ENCODE measurements at places on chromosomes 12 and 14.
A peak's percentile ranks its signal among the peaks of the same experiment; 100 is the strongest.

GRCh38 chr12:53714004-53714403 lies 13.2 kb downstream of the CALCOCO1 start:
- DNase-seq = no peak

- peak; percentile 24 for DNase-seq
These were observed 66.3 kb downstream of the CLIP1 start for GRCh38 chr12:122356192-122356635.

DNA sequence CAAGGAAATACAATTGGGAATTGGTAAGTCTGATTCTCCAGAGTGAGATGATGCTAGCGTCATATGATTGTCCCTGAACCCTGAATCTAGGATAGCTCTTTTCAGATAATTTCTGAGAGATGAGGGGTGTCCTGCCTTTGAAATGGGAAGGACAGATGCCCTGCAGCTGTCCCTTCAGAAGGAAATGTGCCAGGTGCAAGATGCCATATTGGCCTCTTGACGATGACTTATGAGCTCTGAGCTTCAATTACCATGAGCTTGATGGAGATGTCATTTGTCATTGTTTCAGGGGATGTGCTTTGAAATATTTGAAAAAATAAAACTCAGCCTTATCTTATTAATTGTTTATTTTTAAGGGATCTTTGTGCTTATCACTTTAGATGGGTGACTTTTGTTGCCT lies 185.1 kb downstream of the DACT1 start:
- DNase-seq = no peak

GRCh38 chr12:3704512-3705353 lies 48.2 kb downstream of the CRACR2A start:
- DNase-seq = no peak

- DNase-seq = no peak
These were observed 65.0 kb downstream of the CHST11 start for GRCh38 chr12:104521731-104522130.

DNA sequence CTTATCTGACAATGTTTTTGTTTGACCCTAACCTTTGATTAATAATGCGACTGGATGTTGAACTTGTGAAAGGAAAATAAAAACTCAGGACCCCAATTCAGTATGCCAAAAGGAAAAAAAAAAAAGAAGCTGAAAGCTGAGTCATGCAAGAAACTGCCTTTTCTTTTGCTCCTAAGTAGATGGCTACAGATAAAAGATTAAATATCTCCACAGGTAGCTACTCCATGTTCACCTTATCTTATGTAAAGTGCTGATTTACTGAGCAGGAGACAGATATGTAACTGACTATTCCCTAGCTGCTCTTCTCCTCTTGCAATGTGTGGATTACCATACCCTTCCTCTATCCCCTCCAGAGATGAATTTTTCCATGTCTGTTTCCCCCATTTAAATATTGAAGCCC lies 30.8 kb upstream of the TCL1B start:
- no peak for DNase-seq

DNA sequence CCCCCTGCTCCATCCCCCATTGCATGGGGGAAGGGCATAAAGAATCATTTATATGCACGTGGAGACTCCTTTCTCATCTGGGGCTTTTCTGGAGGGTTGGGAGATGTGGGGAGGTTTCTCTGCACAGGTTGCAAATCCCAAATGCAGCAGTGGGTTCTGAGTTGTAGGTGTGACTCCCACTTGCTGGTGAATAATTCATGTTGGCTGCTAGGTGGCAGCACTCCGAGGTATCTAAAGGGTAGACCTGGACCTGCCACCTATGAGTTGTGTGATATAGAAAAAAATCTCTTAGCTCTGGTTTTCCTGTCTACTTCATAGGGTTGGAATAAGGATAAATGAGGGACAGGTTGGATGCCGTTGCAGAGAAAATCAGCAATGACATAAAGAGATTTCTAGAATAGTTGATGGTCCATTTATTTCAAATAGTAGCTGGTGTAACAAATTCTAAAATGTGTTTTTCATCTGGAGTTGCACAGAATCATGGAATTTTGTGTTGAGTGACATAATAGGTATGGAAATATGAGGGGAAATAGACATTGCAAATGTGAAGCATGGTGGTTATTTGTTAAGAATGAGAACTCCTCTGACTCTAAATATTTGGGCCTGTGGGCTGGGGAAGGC lies 4.6 kb downstream of the MARCHF9 start:
- no peak for DNase-seq

DNA sequence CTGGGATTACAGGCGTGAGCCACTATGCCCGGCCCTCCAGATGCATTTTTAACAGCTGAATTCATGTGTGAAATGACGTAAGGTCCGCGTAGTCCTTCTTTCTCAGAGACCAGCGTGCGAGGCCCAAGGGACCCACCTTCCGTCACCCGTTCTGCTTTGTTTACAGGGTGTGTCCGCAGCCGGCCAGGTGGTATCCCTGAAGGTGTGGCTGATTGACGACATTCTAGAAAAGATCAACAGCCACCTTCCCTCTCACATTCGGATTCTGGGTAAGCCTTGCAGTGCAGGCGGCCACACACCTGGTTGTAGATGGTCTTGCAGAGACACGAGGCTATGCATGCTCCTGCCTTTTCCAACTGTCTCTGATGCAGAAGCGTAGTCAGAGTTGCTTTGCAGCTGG lies 9.9 kb downstream of the PUS1 start:
- no peak for DNase-seq

- no peak for DNase-seq
These were observed 908.8 kb downstream of the VRK1 start for GRCh38 chr14:97705976-97706375.

DNA sequence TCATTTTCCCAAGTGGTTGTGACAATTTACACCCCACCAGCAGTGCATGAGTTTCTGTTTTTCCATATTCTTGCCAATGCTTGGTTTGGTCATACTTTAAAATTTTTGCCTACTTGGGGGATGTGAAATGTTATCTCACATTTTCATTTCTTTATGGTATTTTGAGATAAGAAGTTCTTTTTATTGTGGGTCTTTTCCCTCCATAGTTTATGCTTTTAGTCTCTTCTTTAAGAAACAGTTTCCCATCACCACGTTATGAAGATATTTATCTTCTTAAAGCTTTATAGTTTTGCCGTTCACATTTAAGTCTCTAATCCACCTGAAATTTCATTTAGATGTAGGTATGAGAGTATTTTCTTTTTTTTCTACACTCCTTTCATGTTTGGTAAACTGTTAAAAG lies 95.7 kb downstream of the PPM1A start:
- no peak for DNase-seq

- DNase-seq = no peak
These were observed 19.3 kb upstream of the BICD1 start for GRCh38 chr12:32087306-32087705.

GRCh38 chr14:61677479-61677878 lies 17.8 kb upstream of the HIF1A start:
- no peak for DNase-seq

DNA sequence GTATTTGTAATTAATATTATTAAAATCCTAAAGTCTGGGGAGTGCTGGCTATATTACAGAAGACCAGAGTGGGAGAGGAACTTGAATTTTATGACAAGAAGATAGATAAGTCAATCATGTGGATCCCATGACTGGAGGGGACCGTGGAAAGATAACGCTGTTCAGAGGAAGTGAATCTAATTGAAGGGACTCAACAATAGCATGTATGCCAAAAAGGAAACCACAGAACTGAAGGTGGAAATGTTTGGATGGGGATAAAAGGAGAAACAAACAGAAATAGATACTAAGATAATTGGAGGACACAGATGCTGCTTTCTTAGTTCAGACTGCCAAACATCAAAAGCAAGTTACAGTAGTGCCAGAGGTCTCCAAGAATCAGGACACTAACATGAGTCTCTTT lies 21.1 kb downstream of the OR6J1 start:
- no peak for DNase-seq

DNA sequence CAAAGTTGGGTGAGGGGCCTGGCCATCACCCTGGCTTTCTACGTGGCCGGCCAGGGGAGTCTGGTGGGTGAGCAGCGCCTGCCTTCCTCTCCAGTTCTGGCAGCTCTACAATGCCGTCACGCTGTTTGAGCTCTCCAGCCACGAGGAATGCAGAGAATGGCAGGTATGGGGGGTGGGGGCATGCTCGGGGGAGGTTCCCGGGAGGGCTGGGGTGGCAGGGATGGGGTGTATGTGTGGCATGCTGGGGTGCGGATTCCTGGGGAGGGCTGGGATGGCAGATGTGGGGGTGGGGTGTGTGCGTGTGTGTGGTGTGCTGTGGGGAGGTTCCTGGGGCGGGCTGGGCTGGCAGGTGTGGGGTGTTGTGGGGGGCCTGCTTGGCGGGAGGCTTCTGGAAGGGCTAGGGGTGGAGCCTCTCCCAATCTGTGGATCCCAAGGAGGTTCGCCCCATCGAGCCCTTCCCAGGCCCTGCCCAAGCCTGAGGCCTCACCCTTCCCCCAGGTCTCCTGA lies 18.5 kb downstream of the RHOF start:
- DNase-seq = no peak

GRCh38 chr12:68158432-68158831 lies 1.1 kb downstream of the IFNG start:
- no peak for DNase-seq

GRCh38 chr14:50675597-50675996 lies 7.5 kb upstream of the SAV1 start:
- no peak for DNase-seq

DNA sequence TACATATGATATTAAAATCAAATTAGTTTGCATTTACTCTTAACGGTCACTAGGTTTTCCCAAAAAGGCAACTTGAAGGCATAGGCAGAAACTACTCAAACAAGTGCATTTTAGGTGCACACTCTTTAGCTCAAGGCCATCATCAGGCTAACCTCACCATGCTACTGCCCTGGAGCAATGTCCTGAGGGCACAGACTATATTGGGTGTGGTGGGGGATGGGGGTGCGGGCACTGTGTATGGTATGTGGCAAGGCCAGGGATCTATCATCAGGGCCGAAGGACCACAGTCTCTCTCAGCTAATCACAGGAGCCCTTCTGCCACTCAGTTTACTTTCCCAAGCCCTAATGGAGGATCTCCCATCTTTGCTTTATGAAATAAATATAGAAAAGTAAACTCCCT lies 51.9 kb downstream of the SH2B3 start:
- no peak for DNase-seq

GRCh38 chr14:91516663-91517388 lies 6.7 kb upstream of the PPP4R3A start:
- no peak for DNase-seq

DNA sequence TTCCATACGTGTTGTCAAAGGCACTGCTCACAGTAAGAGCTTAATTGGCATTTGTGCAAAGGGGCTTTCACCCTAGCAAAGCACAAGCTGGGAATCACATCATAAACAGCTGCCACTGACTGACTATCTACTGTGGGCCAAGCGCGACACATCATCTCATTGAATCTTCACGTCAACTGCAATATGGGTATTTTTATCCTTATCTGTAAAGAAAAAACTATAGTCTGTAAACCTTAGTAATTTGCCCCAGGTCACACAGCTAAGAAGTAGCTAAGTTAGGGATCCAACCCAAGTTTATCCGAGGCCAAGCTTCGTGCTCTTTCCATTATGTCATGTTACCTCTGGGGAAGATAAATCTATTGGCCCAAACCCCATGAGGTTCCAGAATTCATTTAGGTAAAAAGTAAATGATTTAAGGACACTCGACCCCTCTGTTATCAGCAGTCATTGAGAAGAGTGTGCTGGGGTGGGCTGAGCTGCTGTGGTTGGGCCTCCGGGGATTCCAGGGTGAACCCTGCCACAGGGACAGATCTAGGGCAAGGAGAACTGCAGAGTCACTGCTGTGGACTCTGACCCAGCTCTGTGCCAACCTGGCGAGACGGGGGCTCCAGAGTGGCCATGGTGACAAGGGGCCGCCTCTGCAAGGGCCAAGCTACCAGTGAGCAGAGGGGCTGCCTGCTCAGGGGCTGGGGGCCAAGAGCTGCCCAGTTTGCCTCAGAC lies 27.6 kb downstream of the NCKAP5L start:
- DNase-seq = no peak

GRCh38 chr12:26832822-26833742 lies at the start of gene ITPR2:
Gene ITPR2, minus strand, starts transcription at chr12:26833194. Its CDS starts 413 bp downstream, at chr12:26832781.
- DNase-seq = peak; percentile 87

DNA sequence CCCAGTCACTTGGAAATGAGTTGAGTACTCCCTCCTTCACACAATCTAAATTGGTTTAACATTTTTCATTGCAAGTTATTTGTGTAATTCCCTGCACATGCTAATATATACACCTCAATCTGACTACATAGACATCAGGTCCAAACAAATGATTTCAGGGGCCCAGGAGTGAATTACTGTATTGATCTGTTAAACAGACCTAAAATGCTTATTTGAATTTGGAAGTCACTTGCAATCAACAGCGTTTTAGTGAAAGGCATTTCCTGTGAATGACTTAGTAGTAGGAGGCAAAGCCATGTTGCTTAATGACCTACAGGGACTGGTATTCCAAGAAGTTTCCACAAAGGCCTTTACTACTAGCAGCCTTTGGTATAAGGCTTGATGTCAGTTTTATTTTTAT lies 22.6 kb upstream of the SLC15A5 start:
- no peak for DNase-seq

GRCh38 chr12:124236625-124237031 lies 58.3 kb upstream of the RFLNA start:
- no peak for DNase-seq

DNA sequence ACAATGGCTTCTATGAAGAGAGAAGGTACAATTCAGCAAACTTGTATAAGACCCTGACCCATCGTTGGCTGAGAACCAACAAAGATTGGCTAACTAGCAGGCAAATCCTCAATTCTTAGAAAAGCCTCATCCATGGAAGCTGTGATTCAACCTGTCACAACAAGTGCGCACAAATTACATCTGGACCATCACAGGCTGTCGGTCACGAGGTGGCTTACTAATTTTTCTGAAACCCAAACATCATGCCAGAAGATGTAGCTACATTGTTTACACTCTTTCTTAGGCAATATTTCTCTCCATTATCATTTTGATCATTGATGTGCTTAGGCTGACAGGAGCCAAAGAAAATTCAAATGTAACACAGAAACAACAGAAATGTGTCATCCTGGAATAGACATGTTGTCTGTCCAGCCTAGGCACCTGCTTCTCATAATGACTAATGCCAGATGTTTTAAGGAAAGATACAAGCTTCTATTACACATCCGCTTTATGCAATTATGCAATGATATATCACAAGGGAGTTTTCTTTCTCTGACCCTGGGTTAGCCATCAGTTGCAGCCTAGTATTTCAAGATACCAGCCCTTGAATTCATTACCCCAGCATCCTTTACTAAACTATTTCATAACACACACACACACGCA lies 92.9 kb upstream of the DIO2 start:
- no peak for DNase-seq

DNA sequence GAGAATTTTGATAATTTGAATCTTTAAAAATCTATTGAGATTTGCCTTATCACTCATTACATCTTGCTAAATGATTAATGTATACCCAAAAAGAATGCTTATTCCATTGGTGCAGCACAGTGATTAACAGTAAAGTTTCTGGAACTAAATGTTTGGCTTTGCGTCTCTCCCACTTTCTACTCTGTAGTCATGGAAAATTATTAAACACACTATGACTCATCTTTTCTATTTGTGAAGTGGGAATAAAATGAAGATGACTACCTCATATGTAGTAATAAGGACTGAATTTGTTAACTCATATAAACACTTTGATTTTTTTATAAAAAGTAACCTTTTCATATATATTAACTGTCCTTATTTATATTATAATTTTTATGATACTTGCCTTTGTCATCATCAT lies 118.1 kb downstream of the RERGL start:
- DNase-seq = no peak

GRCh38 chr14:33561488-33562175 lies 389.2 kb downstream of the EGLN3 start:
- no peak for DNase-seq

Data from stimulated activated CD8-positive, alpha-beta memory T cell treated with anti-CD3 and anti-CD28 coated beads, Interleukin-7, amount 100 ng/mL, for 1 hour (primary cell).